HuH-7 (cell line): ENCODE measurements at places on chromosomes 2 and 18.

- no peak for DNase-seq
Measured at GRCh38 chr18:54223568-54224241, 764 bp downstream of the MBD2 start.

DNA sequence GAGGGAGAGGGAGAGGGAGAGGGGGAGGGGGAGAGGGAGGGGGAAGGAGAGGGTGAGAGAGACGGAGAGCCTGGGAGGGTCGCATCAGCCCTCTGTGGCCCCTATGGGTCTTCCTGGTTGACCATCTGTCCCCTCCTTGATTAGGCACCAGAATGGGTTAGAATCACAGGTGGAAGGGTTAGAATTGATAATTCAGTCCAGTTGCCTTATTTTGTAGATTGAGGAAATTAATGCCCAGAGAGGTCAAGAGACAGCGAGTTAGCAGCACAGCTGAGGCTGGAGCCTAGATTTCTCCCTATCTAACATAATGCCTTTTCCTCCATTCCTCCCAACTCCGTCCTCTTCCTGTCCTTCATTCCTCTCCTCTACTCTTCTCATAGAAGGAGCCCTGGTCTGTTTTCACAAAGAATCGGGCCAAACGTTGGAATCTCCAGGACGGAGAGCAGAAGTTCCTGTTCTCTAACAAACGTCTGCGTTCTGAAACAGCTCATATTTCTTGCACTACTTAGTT lies 338 bp upstream of the THUMPD2 start:
- DNase-seq, result no peak

GRCh38 chr18:58135183-58135641 lies 91.2 kb downstream of the NEDD4L start:
- no peak for DNase-seq

- DNase-seq, result no peak
Measured at GRCh38 chr18:42092848-42093247, 137.8 kb downstream of the PIK3C3 start.

- DNase-seq, result peak; percentile 43
Measured at GRCh38 chr2:135803278-135803677, 33.7 kb downstream of the LCT start.

- DNase-seq, result no peak
Measured at GRCh38 chr18:45166341-45166835, 448.9 kb upstream of the SLC14A2 start.

- no peak for DNase-seq
Measured at GRCh38 chr2:137031731-137032130, 266.4 kb downstream of the THSD7B start.

- DNase-seq, result no peak
Measured at GRCh38 chr2:105278654-105279053, 37.1 kb downstream of the GPR45 start.

- no peak for DNase-seq
Measured at GRCh38 chr2:172460780-172461201, 33.4 kb downstream of the ITGA6 start.

GRCh38 chr18:71707400-71707799 lies 836.7 kb downstream of the CBLN2 start:
- no peak for DNase-seq

DNA sequence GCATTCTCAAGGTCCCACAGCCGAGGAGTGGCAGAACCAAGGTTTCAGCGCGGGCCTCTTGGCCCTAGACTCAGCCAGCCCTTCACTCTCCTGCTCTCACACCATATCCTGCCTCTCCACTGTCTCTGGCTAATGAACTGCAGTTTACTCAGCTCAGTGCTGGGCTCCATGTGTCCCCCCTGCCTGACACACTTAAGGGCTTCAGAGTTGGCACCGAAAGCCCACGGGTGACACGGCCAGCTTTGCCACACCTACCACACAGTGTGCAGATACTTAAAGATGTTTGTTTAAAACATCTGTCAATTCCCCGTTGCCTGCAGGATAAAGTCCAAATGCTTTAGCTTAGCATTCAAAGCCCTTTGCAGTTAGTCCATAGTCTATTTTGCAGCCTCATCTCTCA lies 241.2 kb downstream of the SEPTIN10 start:
- no peak for DNase-seq

GRCh38 chr2:193518041-193518817 lies 1323.5 kb upstream of the TMEFF2 start:
- no peak for DNase-seq

DNA sequence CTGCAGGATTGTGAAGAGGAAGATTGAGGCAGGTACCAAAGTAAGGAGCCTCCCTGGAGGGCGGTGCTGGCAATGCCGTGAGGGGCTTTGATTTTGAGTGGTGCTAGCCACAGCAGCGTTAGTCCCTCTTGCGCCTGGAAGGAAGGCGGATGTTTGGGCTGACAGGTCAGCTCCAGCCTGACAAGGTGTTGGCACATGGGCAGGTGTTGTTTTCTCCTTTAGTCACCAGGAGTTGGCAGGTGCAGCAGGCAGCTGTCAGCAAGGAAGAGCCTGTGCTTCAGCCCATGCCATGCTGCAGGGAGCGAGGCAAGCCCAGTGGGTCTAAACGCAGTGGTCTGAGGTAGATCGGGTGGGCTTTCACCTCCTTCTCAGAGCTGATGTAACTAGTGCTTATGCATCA lies 8.5 kb downstream of the SEC11C start:
- no peak for DNase-seq

- no peak for DNase-seq
Measured at GRCh38 chr2:168560817-168561499, 104.9 kb downstream of the CERS6 start.

- DNase-seq, result no peak
Measured at GRCh38 chr18:8262221-8262620, 347.0 kb upstream of the RAB12 start.

DNA sequence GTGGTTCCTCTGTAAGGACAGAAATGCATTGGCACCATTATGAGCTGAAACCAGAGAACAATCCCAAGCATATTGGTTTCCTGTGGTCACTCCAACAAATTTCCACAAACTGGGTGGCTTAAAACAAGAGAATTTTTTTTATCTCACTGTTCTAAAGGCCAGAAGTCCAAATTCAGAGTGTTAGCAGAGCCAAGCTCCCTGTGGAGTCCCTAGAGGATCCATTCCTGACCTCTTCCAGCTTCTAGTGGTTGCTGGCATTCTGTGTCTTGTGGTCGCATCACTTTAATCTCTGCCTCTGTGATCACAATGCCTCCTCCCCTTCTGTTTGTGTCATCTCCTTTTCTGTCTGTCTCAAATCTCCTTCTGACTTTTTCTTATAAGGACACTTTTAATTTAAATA lies 380.3 kb downstream of the NYAP2 start:
- no peak for DNase-seq

DNA sequence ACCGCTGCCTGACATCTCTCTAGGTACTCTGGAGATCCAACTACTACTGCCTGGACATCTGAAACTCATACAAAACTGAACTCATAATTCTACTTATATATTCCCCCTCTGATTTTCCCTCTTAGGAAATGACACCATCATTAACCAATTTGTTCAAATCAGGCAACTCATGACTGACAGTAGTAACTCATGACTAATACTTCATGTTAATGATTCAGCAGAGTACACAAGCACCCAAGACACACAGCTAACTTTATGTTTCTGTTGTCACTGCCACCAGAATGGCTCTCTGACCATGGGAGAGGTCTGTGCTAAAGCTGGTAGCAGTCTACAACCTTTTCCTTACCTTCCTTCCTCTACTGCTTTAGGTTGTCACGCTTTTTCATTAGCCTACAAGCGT lies 91.1 kb downstream of the ITSN2 start:
- DNase-seq, result no peak

GRCh38 chr2:158719403-158719802 lies 75.7 kb upstream of the DAPL1 start:
- no peak for DNase-seq

DNA sequence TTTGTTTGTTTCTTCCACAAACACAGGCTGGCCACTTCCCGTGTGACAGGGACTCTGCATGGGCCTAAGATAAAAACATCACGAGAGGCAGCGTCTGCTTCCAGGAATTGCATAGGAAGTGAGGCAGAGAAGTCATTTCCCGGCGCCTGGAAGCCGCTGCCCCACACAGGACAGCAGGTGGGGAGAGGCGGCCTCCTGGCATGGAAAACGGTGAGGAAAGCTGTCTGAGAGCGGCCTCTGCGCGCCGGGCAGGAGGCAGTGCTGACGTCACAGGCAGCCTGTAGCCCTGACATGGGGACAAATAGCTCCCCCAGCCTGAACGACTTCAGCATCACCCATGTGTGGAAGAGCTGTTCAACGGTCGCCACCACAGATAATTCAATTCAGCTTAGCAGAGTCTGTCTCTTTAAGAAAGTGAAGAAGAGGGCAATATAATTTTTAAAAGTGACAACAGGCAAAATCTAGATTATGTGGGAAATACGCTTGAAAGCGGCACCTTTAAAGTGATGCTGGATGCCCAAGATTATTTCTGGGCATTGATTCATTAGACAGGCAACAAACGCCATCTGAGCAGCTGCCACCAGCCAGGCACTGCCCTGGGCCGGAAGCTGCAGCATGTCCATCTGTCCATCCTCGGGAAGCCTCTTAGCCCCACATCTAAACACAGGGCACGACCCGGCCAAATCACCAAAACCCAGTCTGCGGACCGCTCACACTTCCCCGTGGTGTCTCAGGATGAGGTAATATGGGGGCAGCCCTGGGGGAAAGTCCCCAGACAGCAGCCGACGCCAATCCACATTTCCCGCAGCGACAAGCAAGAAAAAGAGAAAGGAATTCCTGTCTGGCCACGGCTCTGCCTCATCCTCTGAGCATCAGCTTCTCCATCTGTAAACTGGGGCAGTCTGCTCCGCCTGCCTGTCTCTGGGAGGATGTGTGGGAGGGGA lies 138.9 kb downstream of the PXDN start:
- no peak for DNase-seq

DNA sequence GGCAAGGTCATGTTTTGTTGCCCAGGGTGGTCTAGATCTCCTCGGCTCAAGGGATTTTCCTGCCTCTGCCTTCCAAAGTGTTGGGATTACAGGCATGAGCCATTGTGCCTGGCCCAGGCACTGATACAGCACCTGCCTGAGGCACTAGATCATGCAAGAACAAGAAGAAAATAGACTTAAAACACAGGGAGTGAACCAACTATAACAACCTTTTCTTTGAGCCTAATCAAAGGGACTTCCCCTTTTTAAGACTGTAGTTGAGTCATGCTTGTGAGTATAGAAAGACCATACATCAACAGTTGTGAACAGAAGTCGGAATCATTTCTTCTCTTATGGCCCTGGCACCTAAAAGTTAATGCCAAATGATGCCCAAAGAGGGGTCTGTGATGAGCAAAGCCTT lies 47.9 kb upstream of the MAPRE2 start:
- DNase-seq, result no peak
